ENCODE measurements at places on chromosomes 16 and 17. TPM values are rescaled to one million over a fixed set of nuclear protein-coding genes. Genes with fewer than 3 reads are reported as not detected.
A peak's percentile ranks its signal among the peaks of the same experiment; 100 is the strongest.

The SMPD3 gene
- total RNA-seq = 0.77 TPM

The PMFBP1 gene
- 0.16 TPM for total RNA-seq

The CCDC154 gene
- not detected for total RNA-seq

DNA sequence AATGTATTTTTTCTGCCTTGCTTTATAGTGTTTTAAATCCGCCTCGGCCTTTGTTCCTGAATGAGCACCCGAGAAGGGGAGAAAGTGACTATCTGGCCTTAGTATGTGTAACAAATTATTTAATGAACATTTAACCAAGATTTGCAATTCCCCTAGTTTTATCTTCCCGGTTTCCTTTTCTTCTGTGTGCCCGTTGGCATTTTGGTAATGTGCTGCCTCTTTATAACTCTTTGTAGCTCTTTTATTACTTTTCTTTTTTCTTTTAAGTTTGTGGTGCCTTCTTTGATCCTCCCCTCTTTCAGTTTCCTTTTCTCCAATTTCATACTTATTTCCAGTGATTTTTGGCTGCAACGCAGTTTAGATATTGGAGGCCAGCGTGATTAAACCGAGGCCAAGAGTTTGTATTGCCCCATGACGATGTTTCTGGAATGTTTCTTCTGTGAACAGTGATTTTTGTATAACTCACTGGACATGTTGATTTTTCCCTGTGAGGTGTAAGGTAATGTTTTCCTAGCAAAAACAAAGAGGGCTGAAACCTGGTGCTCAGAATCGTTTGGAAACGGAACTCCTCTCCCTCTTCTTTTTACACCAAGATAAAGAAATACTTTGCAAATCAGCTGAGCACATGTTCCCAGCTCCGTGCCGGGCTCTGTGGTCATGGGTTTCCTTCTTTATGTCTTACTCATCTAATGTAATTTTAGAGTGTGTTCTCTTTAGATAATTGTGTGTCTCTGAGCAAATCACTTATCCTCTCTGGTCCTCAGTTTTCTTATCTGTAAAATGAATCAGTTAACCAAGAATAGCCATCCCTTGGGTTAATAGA is 344.3 kb downstream of the WWOX start:
- ATAC-seq = no peak

DNA sequence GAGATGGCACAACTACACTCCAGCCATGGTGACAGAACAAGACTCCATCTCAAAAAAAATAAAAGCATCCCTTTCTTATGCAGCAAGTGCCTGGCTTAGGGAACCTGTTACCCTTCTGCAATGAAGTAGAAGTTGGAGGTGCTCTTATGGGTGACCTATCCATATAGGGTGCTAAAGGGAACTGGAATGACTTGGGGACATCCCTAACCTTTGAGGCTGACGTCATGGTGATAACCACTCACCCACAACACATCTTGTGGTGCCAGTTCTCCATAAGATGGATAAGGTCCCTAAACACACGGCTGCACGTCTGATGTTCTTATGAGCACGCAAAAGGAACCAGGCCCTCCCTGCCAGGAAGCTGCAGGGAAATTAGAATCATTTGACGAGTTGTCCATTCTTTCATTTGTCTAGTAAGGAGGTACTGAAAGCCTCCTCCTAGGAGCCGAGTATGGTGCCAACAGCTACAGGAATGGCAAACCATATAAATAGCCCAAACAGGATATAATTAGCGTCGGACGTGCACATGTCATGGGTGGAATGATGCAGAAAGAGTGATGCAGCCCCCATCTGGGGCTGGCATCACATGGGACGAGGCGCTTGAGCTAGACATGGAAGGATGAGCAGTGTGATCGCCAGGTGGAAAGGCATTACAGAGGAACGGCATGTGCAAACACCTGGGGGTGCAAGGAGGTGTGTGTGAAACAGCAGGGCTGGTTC is 52.5 kb downstream of the ARHGAP27 start:
- no peak for ATAC-seq

DNA sequence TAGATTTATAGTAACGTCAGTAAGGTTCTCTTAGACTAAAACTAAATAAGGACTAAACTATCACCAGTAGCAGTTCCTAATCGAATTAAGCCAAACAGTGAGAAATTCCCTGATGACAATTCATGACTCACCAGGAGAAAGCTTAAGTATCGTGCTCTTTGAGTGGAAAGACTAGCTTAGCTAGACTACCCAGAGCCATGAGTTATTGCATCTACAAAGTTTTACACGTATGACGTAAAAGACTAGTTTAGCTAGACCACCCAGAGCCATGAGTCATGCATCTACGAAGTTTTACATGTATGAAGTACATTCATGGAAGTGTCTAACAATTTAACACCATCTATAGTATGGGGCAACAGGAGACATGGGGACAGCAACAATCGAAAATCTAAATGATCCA is 36.6 kb downstream of the UBE2G1 start:
- ATAC-seq = peak; percentile 46
